ENCODE measurements at places on chromosomes 2 and 18.

GRCh38 chr18:54946149-54946581 lies 13.1 kb downstream of the CCDC68 start:
- DNase-seq: peak; percentile 48

- no peak for DNase-seq
Observed at GRCh38 chr2:10148268-10148667, 25.7 kb downstream of the RRM2 start.

- DNase-seq: no peak
Observed at GRCh38 chr2:203675086-203675485, 31.4 kb upstream of the CD28 start.

DNA sequence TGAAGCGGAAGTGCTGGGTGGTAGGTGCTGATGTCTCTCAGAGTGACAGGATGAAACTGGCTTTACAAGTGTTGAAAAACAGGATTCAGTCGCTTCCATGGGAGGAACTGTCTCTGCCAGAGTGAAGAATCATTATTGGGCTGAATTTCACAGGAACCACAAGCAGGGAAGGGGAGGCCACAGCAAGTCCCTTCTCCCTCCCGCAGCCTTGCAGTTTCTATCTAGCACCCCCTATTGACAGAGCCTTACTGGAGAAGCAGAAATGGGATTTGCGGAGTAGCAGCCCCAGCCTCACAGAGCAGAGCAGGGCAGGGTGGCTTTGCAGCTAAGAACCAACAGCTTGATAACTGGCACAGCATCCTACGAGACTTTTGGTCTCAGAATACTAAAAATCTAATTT lies 33.3 kb upstream of the RMP24 start:
- DNase-seq: no peak

GRCh38 chr2:239106314-239106908 lies 258.5 kb downstream of the TWIST2 start:
- DNase-seq: no peak

GRCh38 chr2:207847098-207847806 lies 77.5 kb upstream of the FZD5 start:
- no peak for DNase-seq

- peak; percentile 36 for DNase-seq
Observed at GRCh38 chr2:174682578-174683391, 81.5 kb downstream of the CHRNA1 start.

GRCh38 chr18:10562773-10563160 lies 36.9 kb downstream of the NAPG start:
- DNase-seq: no peak

GRCh38 chr2:105344704-105345345 lies 7.5 kb downstream of the C2orf49 start:
- DNase-seq: no peak

DNA sequence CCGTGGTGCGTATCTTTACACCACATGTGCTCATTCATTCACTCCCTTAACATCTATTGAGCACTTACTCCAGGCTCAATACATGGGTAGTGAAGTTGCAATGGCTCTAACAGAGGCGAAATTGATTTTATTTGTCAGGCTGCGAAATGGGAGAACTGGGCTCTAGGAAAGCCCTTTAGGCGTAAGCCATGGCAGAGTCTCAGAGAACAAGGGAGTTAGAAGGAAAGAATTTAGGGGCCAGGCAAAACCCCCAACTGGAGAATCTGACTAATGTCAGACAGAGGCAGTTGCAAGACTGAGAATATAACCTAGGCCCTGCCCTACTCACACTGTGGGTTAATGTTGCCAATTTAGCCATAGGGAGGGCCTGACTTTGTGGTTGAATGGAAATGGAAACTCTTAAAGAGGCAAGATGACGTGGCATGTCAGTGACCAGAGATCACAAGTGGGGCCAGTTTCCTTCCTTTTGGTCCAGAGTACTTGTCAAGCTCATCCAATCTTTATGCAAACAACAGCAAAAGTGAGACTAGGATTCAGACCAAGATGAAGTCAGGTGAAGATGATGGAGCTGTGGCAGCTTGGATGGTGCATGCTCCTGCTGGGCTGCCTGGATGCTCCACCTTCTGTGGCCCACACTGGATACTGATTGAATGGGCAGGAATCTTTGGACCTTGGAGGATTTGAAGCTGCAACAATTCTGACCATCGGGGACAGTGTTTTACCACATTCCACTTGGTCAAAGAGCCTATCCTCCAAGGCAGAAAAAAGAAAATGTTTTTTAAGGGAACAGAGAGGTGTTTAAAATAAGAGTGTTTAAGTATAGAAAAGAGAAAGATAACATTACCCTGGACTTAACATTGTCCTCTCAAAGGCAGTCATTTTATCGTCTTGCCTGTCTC lies 92.2 kb downstream of the CAPN13 start:
- no peak for DNase-seq

- no peak for DNase-seq
Observed at GRCh38 chr18:47915229-47915628, 15.2 kb downstream of the SMAD2 start.

DNA sequence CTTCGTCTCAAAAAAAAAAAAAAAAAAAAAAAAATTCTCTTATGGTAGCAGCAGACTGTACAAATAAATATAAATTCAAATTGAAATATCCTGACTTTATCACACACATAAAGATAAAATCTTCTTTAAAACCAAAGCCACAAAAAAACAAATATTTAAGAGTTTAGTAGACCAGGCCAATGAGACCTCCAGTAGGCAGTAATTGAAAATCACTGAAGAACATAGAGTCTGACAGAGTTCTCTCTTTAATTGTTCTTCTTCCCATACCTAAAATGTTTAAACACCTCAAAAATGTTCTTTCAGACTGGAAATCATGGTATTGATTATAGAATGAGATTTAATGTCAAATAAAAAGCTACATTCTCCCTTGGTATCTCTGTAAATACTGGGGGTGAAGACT lies 20.8 kb downstream of the PRPF40A start:
- DNase-seq: no peak

DNA sequence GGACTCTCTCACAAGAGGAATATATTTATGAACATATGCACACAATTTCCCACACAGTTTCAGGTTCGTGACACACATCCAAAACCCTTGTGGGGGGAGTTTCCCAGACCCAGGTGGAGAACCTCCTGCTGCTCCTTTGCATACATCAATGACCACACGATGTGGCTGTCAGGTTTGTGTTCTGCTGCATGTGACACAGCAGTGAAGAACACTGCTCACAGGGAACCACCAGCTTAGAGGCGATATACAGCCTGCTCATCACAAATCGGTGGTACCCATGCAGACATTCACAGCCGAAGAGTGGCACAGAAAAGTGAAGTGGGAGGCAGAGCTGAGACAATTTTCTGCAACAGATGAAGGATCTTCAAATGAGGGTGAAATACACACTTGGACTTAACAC lies 175.6 kb upstream of the ZFP36L2 start:
- peak; percentile 9 for DNase-seq

DNA sequence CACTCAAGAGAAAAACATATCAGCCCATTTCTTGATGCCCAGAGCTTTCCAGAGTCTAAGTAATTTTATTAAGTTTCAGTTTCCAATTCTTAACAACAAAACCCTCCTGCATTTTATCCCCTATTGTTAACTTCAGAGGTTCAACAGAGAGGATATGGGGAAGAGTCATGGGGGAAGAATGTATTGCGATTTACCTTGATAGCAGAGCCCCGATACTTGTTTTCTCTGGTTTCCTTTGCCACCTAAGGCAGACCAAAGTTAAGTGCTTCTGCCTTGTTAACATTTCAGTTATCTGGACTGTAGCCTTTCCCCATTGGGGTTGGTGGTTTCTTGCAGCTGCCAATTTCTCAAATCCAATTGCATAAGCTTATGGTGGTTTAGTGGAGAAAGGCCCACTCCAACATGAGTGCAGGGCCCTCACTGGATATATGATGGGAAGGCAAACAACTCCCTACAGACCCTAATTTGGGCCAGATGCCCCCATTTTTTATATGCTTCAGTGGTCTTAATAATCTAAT lies 82.0 kb upstream of the ITGB6 start:
- DNase-seq: no peak

DNA sequence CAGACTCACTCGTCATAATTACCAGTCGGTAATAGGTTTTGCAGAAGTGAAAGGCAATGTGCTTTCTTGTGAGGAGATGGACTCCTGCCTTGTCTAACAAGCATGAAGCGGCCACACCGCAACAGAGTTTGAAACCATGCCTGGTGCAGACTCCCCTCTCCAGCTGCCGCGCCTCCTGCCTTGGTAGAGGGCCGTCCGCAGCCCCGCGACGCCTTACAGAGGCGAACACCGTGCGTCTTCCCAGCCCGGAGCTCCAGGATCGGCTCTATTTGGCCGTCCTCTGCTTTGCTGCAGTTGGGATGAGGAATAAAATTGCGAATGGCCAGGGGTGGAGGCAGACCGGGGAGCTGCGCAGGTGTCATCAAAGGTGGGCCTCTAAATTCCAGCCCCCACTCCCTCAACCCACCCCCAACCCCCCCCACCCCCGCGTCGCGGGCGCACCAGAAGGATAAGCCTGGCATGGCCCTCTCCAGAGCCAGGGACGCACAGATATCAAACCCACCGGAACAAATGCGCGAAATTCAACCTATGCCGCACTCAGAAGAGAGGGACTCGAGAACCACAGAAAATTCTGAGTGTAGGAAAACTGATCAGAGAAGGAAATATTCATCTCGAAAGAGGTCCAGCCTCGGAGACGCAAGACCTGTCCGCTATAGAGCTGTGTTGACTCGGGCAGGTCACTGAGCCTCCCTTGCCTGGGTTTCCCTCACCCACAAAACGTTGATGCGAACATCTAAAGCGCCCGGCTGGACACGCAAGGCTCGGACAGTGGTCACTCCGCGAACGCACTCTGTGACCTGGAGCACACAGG lies 1.1 kb downstream of the TRABD2A start:
- no peak for DNase-seq

DNA sequence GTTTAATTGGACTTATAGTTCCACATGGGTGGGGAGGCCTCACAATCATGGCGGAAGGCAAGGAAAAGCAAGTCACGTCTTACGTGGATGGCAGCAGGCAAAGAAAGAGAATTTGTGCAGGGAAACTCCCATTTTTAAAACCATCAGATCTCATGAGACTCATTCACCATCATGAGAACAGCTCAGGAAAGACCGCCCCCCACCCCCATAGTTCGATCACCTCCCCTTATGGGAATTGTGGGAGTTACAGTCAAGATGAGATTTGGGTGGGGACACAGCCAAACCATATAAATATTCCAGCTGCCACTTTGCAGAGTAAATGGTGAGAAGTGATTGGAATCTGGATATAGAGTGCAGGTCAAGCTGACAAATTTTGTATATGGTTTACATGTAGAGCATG lies 187.4 kb downstream of the ARL4C start:
- no peak for DNase-seq

DNA sequence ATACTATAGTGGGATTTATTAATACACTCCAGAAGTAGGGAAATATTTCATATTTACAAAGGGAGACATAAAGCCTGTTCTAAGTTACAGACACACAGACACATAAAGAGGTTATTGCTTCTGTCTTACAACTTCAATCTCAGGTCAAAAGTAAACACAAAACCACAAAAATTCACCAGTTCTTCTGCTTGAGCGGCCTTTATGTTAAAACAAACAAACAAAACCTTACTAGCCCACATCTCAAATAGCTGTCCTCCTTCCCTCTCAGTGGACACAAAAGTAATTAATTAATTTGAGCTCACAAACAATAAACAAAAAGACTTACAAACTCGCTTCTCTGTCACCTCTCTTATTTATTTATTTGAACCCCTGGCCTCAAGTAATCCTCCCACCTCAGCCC lies 1.5 kb upstream of the ASNSD1 start:
- no peak for DNase-seq

DNA sequence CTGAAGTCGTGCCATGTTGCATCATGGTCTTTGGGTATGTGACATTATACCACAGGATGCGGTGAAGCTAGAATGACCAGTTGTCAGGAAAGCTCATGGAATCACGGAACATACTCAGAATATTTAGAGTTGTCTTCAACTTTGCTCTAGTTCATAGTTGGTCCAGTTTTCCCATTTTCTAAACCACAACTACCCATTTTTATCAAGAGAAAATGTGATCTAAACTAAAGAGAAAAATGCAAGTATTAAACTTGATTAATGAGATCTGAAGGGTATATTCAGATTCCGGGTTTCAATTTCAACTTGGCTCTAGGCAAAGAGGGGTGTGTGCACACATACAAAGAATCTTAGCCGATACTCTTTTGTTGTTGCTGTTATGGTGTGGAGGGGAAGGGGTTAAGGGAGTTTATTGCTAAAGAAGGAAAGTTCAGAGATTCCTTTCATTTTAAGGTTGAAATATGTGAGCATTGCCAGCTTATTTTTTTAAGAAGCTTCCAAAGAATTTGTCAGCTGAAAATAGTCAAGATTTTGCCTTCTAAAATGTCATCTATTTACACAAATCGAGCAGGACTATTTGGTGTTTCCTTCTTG lies 516.6 kb upstream of the ZEB2 start:
- DNase-seq: no peak

- no peak for DNase-seq
Observed at GRCh38 chr2:60379684-60380083, 173.8 kb downstream of the BCL11A start.

DNA sequence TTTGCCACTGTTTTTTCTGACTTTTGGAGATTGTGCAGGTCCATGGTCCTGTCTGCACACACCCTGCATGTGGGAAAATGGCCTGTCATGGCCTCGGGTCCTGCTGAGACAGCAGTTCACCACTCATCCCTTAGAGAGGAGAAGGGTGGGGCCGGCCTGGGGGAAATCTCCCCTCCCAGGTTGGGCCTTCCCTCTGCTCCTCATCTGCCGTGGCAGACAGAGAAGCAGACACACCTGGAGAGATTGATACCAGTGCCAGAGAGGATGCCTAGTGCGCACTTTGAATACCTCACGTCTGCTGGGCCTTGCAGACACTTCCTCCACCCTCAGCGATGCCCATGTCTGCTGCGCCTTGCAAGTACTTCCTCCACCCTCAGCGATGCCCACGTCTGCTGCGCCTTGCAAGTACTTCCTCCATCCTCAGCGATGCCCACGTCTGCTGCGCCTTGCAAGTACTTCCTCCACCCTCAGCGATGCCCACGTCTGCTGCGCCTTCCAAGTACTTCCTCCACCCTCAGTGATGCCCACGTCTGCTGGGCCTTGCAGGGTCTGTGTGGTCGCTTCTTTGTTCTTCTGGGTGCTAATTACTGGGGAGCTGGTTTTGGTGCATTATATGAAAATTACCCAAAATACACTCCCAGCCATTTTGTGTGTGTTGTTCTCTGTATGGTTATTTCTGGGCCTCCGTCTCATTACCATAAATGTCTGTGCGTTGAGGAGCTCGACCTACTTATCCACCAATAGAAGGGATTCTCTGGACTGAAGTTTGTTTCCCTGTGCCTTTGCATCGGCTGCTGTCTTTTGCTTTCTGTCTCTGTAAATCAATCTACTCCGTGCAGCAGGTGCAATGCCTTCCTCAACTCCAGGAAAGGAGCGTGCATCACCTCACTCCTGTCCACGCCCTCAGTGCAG lies 186.9 kb upstream of the PXDN start:
- DNase-seq: no peak

- no peak for DNase-seq
Observed at GRCh38 chr18:23351521-23351920, 101.6 kb upstream of the RIOK3 start.

GRCh38 chr2:36606925-36607324 lies 9.0 kb upstream of the FEZ2 start:
- DNase-seq: no peak

Data from T-helper 2 cell (primary cell).